ENCODE measurements at places on chromosomes 6 and 20.

- peak; percentile 33 for DNase-seq
Observed at GRCh38 chr6:152634773-152635172, 2.4 kb downstream of the SYNE1 start.

GRCh38 chr6:165950316-165950715, 217.3 kb downstream of the TBXT start:
- DNase-seq = no peak

DNA sequence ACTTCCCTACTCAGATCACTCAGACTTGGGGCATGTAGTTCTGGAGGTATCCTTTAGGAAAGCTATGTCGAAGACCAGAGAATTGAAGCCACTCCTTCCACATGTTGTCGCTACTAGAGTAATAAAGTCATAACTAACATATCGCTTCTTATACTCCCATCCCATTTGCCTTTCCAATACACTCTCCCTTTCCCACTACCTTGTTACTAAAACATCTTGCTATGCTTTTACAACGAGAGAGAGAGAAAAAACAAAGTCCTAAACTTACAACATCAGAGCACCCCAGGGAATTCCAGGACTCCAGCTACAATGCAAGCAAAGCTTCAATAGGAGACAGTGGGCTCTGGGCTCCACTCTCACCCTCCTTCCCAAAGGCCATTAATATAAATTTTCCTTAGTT, 5.1 kb upstream of the LAMP5 start:
- no peak for DNase-seq

- no peak for DNase-seq
Observed at GRCh38 chr6:75334266-75335040, 49.9 kb upstream of the TMEM30A start.

- no peak for DNase-seq
Observed at GRCh38 chr6:122654012-122654411, 43.8 kb downstream of the PKIB start.

DNA sequence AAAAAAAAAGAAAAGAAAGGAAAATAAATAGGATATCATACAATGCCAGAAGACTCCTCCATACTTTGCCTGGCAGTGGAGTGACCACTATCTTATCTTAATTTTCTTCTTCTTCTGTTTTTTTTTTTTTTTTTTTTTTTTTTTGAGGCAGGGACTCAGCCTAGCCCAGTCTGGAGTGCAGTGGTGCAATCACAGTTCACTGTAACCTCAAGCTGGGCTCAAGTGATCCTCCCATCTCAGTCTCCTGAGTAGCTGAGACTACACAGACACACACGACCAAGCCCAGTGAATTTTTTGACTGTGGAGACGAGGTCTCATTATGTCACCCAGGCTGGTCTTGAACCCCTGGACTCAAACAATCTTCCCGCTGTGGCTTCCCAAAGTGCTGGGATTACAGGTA, 17.1 kb upstream of the MMP9 start:
- no peak for DNase-seq

DNA sequence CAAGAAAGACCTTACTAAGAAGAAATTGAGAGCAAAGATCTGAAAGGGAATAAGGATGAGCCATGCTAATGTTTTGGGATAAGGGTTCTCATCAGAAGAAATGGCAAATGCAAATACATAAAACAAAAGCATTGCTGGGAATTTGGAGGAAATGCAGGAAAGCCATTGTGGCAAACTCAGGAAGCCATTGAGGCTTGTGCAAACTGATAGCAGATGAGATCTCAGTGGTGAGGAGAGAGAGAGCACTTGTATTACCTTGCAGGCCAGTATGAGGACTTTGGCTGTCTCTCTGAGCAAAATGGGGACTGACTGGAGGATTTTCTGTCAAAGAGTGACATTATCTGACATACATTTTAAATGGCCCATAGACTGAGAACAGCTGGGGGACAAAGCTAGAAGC, 103.0 kb downstream of the ADGRB3 start:
- no peak for DNase-seq

GRCh38 chr20:17161673-17162481, 65.0 kb upstream of the PCSK2 start:
- DNase-seq = no peak

DNA sequence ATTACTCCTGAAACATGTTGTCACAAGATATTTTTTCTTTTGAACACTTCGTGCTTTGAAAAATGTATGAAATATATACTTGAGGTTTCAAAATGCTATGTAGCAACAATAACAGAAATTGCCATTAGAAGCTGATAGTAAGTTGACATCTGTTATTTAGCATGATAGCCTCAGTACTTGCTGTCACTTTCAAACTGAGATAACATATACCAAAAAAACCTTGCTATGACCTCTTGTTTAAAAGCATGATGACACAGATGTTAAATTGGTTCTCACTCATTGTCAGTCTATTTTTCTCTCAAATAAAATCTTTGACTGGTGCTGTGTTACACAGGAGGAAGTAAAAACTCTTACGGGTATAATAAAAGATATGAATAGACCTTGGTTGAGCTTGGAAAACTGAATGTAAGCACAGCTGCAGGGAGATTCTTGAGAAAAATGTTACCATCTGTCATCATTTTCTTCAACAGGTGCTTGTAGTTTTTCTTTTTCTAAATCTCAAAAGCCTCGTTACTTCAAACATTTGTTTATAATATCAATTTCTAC, 18.6 kb downstream of the MOXD1 start:
- DNase-seq = no peak

DNA sequence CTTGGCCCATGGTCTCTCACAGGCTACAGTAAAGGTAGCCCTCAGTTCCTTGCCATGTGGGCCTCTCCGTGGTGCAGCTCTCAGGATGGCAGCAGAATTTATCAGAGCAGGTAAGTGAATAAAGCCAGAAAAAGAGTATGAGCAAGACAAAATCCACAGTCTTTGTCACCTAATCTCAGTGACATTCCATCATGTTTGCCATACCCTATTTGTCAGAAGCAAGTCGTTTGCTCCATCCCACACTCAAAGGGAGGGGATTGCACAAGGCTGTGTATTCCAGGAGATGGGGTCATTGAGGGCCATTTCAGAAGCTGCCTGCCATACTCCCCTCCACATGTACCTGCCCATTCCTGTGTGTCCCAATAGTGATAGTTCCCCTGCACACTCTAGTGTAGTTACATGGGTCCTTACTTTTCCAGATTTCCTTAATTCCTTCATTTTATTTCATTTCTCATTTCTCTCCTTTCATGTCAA, 24.2 kb downstream of the ISM1 start:
- DNase-seq = no peak

DNA sequence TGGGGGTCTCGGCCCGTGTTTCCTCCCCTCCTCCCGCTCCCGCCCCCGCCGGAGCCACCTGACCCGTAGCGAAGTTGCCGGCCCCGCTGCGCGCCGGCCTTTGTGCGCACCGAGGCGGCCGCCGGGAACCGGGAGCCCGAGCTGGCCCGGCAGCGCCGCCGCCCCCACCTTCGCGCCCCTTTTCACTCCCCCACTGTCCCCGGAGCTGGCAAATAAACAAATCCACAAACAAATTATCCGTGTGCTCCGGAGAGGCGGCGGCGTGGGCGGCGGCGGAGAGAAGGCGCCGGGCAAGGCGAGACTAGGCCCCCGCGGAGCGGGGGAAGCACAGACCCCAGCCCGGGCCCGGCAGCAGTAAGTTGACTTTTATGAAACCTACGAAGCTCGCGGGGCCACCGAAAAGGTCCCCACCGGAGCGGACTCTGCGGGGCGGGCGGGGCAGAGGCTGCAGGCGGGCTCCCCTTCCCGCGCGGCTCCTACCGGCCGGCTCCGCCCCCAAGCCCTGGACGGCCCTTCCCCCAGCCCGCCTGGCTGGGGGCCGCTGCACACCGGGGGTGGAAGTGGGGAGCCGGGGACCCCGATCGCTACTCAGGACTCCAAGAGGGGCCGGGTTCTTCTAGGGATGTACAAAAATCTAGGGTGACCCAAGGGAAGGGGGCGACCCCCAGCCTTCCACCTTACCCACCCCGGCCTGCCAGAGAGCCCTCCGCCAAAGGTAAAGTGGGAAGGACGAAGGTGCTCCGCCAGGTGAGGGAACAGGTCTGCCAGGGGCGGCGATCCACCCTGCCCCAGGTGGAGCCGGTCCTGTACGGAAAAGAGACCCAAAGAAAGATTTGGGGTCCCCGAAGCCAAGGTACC, 40.7 kb downstream of the YTHDF1 start:
- DNase-seq = no peak

DNA sequence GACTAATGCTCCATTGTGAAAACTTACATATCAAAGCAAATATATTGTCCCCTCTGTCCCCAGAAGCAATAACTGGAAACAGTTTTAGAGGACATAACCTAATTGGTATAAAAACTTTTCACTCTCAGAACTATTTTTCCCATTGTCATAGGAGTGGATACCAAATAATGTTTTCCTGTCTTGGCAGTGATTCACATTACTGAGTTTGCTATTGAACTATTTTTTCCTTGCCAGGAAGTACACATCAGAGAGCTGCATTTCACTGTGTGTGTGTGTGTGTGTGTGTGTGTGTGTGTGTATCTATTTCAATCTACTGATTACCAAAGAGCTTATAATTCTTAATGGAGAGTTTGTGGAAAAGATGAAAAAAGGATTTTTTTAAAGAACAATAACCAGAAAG, 45.4 kb downstream of the AKAP12 start:
- no peak for DNase-seq

DNA sequence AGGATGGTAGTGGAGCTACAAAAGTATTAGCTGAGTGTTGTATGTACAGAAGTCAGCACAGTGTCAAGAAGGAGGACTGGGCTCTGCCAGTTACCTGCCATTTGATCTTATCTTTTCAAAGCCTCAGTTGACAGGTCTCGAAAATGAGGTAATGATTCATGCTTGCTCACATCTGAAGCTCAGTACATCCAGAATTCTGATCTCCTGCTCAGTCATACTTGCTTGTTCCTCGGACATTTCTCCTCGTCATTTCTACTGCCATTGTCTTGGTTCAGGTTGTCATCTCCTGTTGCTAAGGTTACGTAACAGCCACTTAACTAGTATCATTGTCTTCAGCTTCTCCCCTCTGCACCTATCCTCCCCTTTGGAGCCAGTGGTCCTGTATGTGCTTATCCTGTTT, 89.5 kb downstream of the SLX4IP start:
- no peak for DNase-seq

DNA sequence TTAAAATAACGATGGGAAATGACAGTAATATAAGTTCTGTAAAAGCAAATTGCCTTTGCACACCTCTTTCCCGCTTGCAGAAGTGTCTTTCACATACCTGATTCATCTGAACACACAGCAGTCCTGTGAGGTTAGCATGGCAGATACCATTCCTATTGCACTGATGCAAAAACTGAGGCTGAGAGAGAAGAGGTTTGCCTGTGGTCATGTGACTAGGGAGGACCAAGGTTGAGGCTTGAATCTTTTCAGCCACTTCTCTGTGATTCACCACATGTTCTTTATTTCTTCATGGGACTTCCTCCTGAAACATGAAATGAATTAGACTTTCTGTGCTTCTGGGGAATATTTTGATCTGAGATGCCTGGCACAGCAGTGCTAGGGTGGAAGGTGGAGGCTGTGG, 92.9 kb downstream of the VEGFA start:
- no peak for DNase-seq

DNA sequence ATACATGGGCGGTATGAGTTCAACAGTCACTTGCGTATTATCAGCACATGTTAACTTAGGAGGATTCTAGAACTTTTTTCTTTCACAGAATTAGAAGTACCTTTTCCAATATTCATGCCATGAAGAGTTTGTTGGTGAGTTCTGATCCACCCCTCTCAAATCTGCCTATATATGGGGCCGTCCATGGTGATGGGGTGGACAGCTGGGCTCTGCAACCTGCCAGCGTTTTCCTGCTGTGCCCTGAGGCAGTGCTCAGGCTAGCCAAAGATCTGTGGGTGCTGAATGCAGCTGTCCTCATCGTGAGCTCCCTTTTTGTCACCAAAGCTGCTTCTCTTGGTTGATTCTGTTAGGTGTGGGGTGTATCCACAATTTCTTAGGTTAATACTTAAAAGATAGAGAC, 88.7 kb downstream of the THBS2 start:
- DNase-seq = no peak

GRCh38 chr6:134934793-134935485, 15.0 kb downstream of the ALDH8A1 start:
- no peak for DNase-seq

GRCh38 chr20:17629025-17629424, 53.0 kb downstream of the RRBP1 start:
- no peak for DNase-seq

DNA sequence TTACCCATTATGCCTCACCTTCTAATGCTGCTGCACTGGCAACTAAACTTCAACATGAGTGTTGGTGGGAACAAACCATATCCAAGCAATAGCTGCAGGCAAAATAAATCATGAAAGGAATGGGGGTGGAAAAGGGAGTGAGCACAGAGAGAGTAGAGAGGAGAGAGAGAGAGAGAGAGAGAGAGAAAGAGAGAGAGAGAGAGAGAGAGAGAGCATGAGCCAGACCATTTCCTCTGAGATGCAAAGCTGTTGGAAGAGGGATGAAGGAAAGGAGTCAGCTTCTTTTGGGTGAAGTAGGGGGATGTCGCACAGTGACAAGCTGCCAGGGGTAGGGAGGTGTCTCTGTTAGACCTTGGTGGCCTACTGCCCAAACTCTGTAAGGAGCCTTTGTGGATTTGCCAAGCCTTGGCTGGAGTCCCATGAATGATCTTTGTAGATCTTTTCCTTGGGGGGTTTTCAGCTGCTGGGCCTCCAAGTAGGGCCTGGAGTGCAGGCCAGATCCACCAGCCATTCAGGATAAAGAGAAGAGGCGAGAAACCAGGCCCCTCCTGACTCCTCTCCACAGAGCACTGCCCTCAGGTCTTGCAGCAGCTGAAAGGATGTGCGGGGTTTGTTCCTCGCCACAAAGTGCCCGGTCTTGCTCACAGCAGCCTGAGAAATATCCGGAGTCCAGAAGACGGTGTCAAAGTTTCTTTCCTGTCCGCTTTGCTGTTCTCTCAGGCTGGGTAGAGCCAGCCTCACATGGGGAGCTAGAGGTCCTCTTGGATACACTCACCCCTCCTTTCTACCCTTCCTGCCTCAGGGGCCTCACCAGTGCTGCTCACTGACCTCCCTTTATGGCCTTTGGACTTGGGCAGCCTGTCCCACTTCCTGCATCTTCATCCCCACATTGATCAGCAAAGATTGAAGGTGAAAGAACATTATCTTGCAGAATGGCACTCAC, 17.8 kb downstream of the BTBD3 start:
- no peak for DNase-seq

All from MM.1S (cell line).